ENCODE measurements at places on chromosomes 3 and 15.
A peak's percentile ranks its signal among the peaks of the same experiment; 100 is the strongest.

DNA sequence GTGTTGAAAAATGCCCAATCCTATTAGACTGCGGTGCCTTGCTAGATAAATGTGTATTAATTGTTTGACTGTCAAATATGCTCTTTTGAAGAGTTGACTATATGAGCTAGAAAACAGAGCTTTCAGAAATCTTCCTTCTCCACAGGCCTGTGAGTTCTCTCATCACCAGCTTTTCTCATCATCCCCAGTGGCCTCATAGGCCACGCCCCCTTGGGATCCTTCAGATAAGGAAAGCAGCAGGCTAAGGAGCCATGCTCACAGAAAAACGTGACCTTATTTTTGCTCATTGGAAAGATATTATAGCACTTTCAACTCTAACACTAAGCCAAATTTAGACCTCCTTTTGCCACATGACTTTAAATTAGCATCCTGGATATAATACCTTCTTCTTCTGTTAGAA, 514.4 kb upstream of the ARRDC4 start:
- DNase-seq = no peak

GRCh38 chr3:32143849-32144757, 37.7 kb downstream of the GPD1L start:
- peak; percentile 2 for DNase-seq

DNA sequence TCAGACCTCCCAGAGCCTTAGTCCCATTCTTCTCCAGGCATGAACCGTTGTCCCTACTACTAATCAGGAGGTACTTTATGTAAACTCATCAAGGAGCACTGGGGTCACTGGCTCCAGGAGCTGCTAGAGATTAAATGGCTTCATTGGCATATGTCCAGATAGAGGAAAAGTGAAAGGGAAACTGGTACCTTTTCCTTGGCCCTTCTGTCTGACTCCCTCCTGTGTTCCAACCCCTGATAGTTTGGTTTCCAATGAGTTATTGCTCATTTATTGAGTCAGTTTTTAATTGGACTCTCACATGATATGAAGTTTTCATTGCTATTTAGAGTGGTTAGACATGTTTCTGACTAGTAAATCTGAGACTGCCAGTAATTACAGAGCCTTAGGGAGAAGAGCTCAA, 130.5 kb upstream of the BFSP2 start:
- no peak for DNase-seq

GRCh38 chr3:186722457-186722856, 5.3 kb downstream of the KNG1 start:
- DNase-seq = no peak

DNA sequence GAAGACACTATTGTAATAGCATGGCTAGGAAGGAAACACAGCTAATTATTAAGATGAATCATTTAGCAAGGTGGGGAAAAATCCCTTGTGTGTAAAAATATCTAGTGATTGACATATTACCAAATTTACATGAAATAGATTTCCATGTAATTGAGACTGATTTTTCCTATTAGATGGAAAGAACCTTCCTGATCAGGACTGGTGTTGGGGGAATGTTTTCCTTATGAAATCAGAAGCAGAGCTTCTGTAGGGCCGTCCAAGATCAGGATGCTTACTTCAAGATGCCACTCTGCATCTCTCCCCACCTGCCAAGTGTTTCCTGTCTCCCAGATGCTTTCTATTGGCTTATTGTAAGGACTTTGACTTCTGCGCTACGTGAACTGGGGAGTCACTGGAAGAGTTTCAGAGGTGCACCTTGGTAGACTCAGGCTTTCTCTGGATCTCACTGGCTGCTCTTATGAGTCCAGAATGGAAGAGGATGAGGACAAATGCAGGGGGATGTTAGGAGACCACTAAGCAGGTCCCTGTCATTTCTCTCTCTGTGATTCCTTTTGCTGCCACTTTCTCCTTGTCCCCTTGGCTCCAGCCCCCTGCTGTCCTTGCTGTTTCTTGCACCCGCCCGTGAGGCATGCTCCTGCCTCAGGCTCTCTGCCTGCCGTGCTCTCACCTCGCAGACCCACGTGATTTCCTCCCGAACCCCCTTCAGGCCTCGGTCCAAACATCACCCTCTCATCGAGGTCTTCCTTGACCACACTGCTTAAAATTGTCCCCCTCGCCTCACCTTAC, 30.1 kb downstream of the BTD start:
- DNase-seq = no peak

Data from stimulated activated CD8-positive, alpha-beta memory T cell treated with anti-CD3 and anti-CD28 coated beads, Interleukin-15, amount 100 ng/mL, for 4 hours (primary cell).